ENCODE measurements at places on chromosomes 2 and 18.

DNA sequence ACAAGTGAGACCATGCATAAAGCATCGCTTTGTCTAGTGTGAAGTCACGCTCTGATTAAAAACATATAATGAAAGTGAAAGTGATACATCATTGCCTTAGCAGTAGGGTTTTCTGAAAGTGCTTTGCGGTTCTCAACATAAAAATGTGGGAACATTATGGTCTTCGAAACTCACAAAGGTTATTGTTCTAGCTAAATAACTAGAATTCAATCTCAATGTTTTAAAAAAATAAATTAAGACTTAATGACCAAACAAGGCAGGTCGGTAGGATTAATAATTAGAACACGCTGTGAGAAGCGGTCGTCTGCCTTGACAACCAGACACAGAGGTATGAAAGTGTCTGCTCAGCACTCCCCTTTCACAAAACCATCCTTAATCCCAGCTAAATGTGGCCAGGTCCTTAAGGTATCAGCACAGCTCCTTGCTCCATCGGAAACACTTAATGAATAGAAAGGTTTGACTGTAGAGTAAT lies 42.2 kb downstream of the KLHL14 start:
- DNase-seq = peak; percentile 30

DNA sequence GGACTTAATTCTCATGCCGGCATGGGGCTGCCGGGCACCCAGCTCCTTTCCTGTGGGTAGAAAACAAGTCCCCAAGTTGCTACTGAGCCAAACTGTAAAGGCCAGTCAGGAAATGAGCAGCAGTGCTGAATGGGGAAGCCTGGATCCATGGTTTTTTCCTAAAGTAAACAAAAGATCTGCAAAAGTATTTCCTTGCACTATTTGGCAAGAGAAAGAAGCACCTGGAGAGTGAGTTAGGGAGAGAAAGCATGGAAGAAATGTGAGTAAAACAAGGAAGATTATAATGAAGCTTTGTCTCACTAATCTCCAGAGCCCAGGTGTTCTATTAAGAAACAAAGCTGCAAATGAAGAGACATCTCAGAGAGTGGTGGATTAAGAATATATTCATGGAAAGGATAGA lies 117.6 kb downstream of the METTL8 start:
- no peak for DNase-seq

GRCh38 chr18:33239298-33239697 lies 201.2 kb downstream of the CCDC178 start:
- DNase-seq = no peak

DNA sequence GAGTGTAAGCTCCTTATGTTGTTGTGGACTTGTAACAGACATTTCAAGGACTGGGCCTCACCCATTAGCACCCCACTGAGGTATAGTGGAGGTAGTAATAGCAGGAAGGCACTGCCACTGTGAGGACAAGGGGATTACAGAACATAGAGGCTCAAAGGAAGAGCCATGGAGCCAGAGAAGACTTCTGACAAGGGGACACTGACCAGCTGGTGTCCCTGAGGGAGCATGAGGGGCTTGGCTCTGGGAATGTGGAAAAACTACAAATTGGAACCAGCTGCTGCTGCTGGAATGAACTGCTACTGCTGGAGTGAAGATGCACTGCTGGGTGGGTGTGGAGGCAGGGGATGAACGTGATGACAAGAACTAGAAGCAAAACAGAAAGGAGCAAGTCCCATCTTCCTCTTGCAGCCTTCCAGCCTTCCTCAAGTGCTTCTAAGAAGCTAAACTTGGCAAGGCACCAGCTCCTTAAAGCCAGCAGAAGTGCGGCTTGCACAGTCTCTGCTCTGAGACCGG lies 167.3 kb upstream of the NOSTRIN start:
- no peak for DNase-seq

DNA sequence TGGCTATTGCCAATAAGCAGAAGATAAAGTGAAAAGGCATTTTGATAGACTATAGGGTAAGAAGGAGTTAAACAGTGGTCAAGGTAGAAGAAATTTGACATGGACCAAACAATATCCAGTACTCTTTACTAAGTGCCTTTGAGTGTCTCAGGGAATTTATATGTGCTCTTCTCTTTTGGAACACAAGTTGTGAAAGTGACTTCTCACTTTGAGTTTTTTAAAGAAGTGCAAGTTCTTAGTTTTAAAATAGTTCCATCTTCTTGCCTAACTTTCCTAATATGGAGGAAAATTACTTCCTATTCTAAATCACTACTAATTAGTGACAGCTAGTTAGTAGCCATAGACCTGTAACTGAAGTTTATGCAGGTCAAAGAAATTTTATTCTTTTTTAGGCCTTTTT lies 63.4 kb downstream of the AFTPH start:
- DNase-seq = no peak

DNA sequence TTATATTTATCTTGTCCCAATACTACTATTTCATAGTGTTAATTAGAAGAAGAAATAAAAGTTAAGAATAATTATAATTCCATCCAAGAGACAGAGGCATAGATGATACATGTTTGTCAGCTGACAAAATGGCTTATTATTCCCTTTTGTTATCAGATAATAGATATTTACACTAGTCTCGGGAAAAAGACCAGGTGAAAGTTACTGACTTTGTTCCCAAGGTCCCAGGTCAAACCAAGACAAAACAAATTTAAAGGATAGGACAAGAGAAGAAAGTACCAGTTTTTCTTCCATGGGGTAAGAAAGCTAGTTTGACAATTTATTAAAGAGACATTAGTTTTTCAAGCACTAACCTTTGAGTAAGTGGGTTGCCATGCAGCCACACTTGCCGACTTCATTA lies 73.2 kb downstream of the TTN start:
- no peak for DNase-seq

DNA sequence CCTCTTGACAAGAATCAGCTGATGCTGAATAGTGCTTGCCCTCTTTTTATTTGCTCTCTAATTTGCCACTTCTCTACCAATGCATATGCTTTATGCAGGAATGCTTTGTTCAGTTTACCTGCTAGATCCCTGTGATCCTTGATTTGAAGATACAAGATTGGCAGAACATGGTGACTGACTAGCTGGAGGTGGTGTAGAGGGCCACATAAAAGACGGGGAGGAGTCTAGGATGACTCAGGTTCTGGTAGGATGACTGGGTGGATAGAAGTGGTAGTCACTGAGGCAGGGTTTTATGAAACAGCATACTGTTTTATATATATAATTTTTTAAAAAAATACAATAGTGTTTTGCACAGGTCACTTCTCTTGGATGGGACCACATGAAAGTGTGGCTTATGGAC lies 6.3 kb upstream of the ADGRF3 start:
- DNase-seq = no peak

DNA sequence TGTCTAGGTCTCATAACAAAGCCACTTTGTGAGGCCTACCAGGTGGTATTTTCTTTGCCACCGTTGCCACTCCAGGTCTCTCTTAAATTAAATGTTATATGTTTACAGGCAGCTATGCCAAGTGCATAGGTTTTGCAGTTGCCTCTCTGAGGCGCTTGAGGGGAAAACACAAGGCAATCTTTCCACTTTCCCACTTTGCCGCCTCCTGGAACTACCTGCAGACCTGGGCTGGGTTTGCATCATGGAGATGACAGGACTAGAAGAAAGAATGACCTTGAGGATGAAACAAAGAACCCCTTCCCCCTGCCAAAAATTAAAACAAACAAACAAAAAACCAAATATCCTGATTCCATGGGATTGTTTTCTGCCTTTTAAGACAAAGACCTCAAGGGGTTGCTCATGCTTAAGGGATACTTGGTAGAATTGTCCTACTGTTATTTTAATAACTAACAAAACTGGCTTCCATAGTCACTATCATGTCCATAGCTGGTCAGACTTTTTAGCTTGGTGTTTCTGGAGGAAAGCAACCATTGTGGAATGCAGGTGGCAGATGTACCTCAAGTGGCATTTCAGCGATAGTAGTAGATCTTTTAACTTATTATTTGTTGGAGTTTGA lies 159.9 kb downstream of the PRPF40A start:
- no peak for DNase-seq

- no peak for DNase-seq
These were observed 153.4 kb downstream of the NDUFA10 start for GRCh38 chr2:239871481-239872435.

- DNase-seq = no peak
These were observed 121.2 kb downstream of the CAPN13 start for GRCh38 chr2:30686000-30686399.

GRCh38 chr18:9066358-9066757 lies 36.1 kb upstream of the NDUFV2 start:
- no peak for DNase-seq

DNA sequence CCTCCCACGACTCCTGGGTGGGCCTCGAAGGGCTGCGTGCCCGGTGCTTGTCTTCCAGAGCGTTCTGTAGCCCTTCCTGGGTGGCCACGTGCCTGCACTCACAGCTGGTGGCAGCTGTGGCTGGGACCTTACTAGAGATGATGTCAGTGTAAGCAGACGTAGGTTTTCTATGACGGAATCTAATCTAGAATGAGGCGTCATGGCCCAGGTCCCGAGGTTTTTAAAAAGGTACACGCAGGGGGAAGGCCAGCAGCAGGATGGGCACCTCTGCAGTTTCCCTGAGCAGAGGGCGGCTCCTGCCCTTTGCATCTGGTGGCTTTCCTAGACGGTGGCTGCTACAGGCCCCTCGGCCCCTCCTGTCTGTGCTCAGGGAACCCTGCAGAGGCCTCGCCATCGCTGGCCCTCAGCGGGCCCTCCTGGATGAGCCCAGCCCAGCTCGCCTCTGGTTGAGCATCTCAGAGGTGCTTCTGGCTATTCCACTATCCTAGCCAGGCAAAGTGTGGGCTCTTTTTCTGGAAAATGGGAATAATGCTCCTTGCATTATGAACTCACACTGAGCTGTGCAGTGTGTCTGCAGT lies 49.6 kb upstream of the PXDN start:
- DNase-seq = no peak

DNA sequence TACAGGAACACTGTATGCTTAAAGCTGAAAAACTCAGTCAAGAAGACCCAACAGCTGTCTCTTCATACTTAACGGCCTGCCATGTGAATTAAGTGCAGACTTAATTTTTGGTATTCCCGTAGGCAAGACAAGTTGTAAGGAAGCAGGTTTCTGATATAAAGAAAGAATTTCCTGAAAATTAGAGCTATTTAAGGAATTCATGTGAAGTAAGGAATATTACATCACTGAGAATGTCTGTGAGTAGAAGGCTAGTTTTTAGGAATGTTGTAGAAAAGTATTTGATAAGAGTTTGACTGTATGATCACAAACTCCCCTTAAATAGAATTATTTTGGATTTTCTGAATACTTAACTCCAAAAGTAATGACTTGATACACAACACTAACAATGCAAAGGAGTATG lies 51.0 kb downstream of the WDR33 start:
- DNase-seq = no peak

GRCh38 chr2:182924306-182924705 lies 57.9 kb upstream of the FRZB start:
- no peak for DNase-seq

GRCh38 chr18:42024131-42024530 lies 69.1 kb downstream of the PIK3C3 start:
- DNase-seq = no peak

- no peak for DNase-seq
These were observed 73.0 kb upstream of the KCTD1 start for GRCh38 chr18:26621161-26622026.

- DNase-seq = no peak
These were observed 26.5 kb downstream of the TMEM182 start for GRCh38 chr2:102788216-102788884.

DNA sequence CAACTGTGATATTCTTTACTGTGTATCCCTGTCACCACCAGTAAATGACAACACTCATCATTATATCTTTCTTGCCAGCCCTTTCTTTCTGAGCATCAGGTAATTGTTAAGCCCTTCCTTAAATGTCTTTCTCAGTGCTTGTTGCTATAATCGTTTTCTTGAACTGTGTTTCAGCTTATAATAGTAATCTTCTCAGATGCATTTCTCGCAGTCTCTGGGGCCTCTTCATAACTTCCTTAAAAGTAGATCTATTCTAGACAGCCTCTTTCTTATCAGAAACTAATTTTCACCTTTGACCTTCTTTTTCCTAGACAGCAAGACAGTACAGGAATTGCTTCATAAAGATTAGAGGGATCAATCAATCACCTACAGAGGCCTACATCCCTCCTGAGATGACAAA lies 648.1 kb downstream of the CPS1 start:
- no peak for DNase-seq

GRCh38 chr2:38164881-38165280 lies 88.9 kb upstream of the CYP1B1 start:
- no peak for DNase-seq

GRCh38 chr2:183010112-183010511 lies 28.1 kb downstream of the NCKAP1 start:
- no peak for DNase-seq

- no peak for DNase-seq
These were observed 28.1 kb downstream of the TFCP2L1 start for GRCh38 chr2:121256720-121257479.

- no peak for DNase-seq
These were observed 36.2 kb upstream of the DNMT3A start for GRCh38 chr2:25377822-25378421.

DNA sequence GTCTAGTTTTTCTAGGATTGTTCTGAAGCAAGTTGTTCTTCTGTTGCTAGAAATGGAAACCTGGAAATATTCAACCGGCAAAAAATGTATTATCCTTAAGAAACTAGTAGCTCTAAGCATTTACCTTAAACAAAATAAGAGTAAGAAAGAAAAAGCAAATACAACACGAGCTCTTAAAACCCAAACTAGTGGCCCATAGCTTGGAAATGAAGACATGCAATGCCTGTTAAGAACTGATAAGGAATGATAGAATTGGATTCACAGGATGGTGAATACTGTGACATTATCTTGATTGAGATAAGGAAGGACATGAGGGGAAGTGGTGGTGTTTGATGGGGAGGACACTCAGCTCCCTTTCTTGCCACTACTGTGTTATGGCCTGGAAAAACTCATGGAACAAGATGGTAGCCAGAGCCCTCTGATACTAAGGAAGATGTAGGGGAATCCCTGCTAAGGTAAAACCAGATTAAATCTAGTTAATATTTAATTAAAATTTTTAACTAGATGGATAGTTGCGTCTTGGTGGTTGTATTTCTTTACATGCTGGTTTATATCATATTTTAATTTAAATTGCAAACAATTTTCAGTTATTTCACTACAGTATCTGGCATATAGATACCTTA lies 193.8 kb downstream of the LPIN1 start:
- DNase-seq = no peak

DNA sequence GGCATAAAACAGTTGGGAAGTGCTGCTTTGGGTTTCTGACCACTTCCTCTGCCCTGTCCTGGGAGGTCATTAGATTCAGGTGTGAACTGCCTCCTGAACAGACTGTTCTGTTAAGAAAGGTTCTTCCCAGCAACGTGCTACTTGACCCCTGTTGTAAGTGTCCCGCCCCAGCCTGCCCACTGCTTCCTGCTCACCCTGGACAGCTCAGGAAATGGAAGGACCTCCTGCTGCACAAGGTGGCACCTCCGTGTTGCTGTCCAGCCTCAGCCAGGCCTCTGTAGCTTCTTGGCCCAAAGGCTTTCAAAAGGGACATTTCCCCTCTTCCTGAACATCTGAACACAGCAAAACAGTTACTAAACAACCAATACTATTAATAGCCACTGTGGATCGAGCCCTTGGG lies 5.3 kb downstream of the TOGARAM2 start:
- DNase-seq = no peak
